ENCODE measurements at places on chromosomes 6 and 20.

GRCh38 chr20:23020230-23021018 is 14.7 kb upstream of the SSTR4 start:
- no peak for DNase-seq

DNA sequence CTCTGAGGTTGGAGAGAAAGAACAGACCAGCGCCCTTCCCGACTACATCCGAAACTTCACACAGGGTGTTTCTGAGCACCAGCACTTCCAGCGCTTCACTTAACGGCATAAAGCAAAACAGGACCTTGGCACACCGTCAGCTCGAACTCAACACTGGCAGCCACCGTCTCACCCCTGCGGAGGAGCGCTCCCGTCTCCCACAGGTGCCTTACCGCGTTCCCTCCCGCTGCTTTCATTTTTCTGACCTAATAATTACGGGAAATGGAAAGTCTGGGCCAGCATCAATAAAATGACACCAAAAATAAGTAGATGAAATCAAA is 37.7 kb upstream of the SYNJ2 start:
- DNase-seq, result no peak

- no peak for DNase-seq
Measured at GRCh38 chr6:15901141-15902115, 227.5 kb upstream of the MYLIP start.

GRCh38 chr20:4150070-4150441 is 134.7 kb upstream of the RNF24 start:
- no peak for DNase-seq

GRCh38 chr6:31025595-31025994 is 15.3 kb downstream of the MUC22 start:
- no peak for DNase-seq

DNA sequence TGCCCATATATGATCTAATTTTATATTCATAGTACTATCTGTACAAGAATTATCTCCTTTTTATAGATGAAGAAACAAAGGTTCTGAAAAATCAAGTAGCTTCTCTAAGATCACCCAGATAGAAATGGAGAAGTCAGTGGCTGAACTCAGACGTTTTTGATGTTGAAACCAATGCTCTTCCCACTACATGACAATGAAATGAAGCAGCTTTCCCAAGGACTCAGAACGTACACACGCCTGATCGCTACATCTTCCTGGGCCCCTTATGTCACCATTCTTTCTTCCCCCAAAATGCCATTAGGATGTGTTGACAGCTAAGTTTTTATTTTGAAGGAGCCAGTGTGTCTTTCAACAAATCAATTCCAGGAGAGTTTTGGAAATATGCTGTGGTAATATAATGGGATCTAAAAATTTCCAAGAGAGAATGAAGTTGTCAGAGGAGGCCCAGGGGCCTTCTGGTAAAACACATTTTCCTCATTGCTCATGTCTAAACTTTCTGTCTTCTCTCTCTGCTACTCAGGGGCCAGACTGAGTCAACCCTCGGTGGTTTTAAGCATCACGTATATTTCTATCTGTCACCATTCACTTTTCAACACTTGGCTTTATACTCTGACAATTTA is 98.1 kb upstream of the COL21A1 start:
- no peak for DNase-seq

DNA sequence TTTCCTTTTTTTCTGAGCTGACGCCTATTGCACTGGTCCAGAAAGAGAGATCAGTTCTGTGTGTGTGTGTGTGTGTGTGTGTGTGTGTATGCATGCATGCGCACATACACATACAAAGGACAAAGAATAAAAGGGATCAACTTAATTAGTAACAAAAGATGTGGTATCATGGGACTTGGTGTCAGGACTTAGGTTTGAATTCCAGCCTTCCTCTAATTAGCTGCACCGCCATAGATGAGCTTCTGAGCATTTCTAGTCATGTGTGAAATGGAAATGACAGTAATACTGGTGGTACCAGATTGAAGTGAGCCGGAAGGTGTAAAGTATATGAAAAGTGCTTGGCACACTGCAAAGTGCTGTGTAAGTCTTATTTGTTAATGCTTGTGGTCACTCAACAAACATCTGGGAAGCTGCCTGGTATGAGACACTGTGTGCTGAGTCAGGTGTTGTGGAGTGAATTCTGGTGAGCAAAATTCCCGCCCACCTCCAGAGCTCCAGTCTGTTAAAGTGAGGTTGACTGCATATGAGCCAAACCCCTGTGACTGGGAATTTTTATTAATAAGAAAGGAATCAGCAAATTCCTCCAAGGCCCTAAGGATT is 12.4 kb downstream of the DAAM2 start:
- DNase-seq, result no peak

DNA sequence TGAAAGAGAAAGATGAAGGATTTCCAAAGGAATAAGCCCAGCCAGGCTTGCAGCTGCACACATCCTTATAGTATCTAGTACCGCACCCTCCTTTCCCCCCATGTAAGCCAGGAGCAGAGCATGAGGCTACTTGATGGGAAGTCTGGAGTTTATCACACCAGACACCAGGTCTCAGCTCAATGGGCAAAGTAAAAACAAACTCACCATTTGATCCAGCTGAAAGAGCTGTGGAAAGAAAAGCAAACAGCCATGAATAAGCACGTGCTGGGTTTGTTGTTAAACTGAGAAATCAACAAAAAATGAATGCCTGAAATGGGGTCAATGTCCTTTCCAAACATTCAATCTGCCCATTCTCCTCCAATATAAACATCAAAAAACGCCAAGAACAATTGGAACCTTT is 50.6 kb upstream of the MAP7 start:
- DNase-seq, result no peak

DNA sequence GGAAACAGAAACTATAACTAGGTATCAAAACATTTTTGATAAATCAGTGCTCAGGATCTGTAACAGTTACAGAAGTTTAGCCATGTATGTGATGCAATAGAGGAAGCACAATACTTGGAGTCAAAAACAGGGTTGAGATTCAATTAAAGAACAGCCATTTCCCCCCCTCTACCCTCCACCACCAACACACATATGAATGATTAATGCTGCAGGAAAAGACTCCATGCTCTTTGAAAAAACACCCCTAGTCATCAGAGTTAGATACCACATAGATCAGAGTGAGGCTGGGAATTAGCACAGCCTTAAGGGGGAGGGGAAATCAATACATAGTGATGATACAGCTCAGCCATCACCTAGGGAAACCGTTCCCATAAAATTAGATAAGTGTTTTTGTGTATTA is 108.9 kb upstream of the EMILIN3 start:
- no peak for DNase-seq

DNA sequence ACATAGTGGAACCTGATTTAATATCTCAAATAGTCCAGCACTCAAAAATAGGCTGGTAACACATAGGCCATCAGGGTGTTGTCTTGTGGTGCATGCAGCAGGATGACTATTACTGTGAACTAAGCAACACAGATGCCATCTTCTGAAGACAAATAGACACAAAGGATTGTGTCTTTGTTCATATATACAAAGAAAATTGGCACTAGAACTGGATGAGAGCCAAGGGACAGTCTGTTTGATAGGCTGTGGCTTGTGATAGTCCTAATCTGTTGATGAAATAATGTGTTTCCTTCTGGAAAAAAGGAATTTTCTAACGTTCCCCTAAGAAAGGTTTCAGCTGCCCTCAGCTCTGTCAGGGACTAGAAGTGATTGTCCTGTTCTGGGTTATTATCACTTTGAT is 129.8 kb downstream of the TPBG start:
- DNase-seq, result no peak

DNA sequence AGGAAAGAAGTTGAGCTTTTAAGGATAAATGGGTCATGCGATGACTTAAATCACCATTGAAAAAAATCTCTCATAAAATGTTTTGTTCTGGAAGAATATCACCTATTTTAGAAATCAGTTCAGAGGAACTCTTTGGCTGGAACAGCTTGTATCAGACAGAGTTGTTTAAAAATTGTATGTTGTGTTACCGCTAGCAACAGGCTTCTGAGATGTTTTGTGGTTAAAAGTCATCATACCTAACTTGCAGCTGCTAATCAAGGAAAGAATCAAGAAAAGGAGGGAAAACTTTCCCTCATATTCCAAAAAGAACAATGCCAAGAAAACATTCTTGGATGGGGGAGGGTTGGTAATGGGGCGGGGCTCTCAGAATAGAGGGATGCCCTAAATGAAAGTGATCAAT is 220.7 kb upstream of the CITED2 start:
- DNase-seq, result peak; percentile 28

DNA sequence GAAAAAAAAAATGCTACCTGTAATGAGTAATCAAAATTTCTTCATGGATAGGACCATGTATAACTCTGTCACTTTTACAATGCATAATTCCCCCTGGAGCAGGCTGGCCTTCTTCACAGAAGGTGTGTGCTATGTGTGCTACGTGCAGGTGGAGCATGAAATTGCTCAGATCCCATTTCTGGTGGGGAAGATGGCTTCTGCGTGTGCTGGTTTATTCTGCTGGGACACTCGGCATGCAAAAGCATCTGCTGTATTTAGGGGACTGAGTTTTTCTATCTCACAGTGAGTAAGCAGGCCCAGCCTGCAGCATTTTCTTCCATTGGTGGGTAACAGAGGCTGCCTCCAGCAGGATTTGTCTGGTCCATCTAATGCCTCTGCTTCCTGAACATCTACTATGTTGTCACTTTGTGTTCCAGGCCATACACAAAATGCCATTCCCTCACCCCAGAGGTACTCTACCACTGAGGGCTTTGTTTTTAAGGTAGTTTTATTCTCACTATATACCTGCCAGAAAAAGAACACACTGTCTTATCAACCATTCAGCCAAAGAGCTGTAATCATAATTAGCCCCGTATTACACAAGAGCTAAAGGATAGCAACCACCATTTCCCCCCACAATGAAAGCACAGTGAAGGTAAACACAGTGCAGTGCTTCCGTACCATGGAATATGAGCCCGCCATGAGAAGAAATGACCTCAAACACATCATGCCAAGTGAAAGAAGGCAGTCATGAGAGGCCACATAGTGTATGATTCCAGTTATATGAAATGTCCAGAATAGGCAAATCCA is 62.4 kb downstream of the SYNDIG1 start:
- DNase-seq, result no peak

- DNase-seq, result no peak
Measured at GRCh38 chr20:17376031-17376430, 149.2 kb downstream of the PCSK2 start.

GRCh38 chr6:27879837-27880236 is 32.4 kb downstream of the OR2B2 start:
- DNase-seq, result no peak

GRCh38 chr6:148027201-148027600 is 315.4 kb upstream of the SASH1 start:
- DNase-seq, result no peak

- no peak for DNase-seq
Measured at GRCh38 chr20:48965189-48965910, 43.8 kb downstream of the ARFGEF2 start.

DNA sequence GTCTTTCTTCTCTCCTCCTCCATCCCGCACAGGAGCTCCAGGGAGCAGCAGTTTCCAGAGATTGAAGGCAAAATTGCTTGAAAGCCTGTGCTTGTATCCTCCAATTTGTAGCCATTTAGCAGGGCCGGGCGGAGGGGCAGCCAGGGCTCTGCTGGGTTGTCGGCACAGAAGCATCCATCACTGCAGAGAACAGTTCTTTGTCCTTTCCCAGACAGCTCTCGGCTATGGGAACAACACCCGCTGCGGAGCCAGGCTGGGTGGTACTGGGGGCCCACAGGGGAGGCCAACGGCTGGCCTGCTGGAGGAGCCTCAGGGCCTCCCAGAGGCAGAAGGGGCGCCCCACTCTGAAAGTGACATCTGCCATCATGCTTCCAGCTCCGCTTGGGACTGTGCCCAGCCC is 7.8 kb downstream of the HRH3 start:
- DNase-seq, result no peak

DNA sequence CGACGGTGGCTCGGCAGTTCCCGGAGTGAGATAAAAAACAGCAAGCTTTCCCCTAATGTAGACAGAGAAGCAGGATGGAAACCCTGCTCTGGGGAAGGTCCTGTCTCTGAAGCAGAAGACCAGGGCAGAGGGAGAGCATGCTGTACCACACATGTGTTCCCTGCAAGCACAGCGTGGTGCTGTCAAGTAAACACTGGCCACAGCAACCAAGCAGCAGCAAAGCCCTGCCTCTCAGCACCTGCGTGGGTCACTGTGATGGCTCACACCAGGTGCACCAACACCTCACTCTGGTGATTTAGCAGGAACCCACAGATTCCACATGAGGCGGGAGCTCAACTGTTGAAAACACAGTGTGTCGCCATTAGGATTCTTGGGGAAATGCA is 65.2 kb upstream of the TXNDC5 start:
- DNase-seq, result no peak

GRCh38 chr6:35370124-35370741 is 27.9 kb downstream of the PPARD start:
- peak; percentile 98 for DNase-seq

GRCh38 chr20:58642441-58642840 is 8.6 kb upstream of the STX16 start:
- no peak for DNase-seq

GRCh38 chr6:98971303-98971702 is 23.6 kb upstream of the FBXL4 start:
- no peak for DNase-seq

GRCh38 chr20:49320460-49320859 is 42.6 kb upstream of the ZNFX1 start:
- no peak for DNase-seq

DNA sequence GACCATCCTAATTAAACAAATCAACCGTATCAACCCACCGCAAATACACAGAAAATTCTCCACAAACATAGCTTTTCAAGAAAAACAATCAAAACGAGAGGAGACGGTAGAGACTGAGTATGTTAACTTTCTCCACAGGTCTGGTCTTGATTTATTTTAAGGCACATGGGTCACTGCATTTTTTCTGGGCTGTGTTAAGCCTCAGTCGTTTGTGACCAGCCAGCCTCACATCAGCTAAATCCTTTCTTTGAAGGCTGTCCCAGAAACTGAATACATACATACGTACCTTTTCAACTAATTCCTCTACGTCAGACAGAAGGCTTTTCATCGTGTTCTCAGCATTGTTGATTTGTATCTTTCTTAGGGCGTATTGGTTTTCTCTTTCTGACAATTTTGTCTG is 69.4 kb downstream of the LAMA4 start:
- no peak for DNase-seq

- DNase-seq, result no peak
Measured at GRCh38 chr6:127570739-127571389, 6.1 kb upstream of the C6orf58 start.

GRCh38 chr6:139920776-139921100 is 546.3 kb upstream of the CITED2 start:
- no peak for DNase-seq

GRCh38 chr6:131756039-131756438 is 45.2 kb upstream of the CTAGE9 start:
- DNase-seq, result no peak

DNA sequence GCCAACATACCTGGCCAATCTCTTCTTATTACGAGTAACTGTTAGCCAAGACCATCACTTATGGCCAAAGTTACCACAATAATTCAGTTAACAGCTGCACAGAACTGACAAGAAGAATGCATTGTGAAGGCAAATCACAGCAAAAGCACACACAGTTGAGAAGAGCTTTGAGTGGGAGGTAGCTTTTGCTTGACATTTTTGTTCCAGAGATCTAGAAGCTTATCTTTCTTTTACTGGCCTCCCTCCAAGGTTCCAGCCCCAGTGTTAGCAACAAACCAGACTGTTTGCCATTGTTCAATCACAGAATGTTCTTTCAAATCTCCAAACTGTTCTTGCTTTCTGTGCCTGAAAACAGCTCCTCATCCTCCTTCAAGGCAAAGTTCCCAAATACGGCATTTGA is 35.9 kb upstream of the IRAK1BP1 start:
- DNase-seq, result peak; percentile 11
